Mononuclear cell (primary cell): ENCODE measurements at places on chromosomes 2 and 18. TPM values are rescaled to one million over a fixed set of nuclear protein-coding genes. Genes with fewer than 3 reads are reported as not detected.

The IL1RL2 gene
- total RNA-seq, result 0.31 TPM

The TFCP2L1 gene
- total RNA-seq, result 0.10 TPM

The CNDP2 gene
- total RNA-seq, result 36.9 TPM

The BOLL gene
- total RNA-seq, result 0.10 TPM

The CHST9 gene
- total RNA-seq, result 0.10 TPM

The ATP6V1B1 gene
- total RNA-seq, result not detected

The KIAA2012 gene
- not detected for total RNA-seq

The FIGN gene
- not detected for total RNA-seq

The BOK gene
- total RNA-seq, result 0.52 TPM
